ENCODE measurements at places on chromosomes 7 and 10. TPM values are rescaled to one million over a fixed set of nuclear protein-coding genes. Genes with fewer than 3 reads are reported as not detected.

DNA sequence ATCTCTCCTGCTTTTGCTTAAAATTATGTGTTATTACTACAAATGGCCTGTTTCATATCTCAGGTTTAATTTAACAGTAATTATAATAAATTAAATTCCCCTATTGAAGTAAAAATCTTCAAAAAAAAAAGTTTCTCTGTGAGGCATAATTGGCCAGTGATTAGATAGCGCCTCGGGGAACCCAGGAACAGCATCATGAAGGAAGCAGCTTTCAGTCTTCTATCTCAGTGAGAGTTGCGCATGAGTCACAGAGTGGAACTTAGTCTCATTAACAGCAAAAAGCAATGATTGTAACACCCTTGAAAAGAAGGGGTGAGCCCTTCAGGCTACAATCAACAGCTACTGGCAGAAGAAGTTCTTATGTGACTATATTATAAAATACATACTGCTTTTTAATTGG, 506.2 kb upstream of the ZWINT start:
- DNase-seq, result no peak

DNA sequence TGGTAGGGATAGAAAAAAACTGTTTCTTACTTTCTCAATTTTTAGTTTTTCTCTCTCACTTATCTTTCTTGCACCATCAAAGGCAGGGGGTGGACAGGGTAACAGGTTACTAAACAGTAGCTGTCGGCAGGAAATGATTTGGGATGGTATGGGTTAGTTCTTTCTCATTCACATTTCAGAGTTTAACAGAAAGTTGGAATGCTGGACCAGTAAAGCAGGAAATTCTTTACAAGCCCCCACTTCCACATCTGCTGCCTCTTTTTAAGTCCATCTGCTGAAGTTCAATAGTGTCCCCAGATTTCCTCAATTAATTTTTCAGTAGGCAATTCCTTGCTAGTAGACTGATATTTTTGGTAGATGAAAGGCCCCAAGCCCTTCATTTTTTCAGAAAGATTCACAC, 23.3 kb downstream of the TWIST1 start:
- no peak for DNase-seq

GRCh38 chr10:78915190-78915518, 153.6 kb upstream of the ZMIZ1 start:
- DNase-seq, result no peak

DNA sequence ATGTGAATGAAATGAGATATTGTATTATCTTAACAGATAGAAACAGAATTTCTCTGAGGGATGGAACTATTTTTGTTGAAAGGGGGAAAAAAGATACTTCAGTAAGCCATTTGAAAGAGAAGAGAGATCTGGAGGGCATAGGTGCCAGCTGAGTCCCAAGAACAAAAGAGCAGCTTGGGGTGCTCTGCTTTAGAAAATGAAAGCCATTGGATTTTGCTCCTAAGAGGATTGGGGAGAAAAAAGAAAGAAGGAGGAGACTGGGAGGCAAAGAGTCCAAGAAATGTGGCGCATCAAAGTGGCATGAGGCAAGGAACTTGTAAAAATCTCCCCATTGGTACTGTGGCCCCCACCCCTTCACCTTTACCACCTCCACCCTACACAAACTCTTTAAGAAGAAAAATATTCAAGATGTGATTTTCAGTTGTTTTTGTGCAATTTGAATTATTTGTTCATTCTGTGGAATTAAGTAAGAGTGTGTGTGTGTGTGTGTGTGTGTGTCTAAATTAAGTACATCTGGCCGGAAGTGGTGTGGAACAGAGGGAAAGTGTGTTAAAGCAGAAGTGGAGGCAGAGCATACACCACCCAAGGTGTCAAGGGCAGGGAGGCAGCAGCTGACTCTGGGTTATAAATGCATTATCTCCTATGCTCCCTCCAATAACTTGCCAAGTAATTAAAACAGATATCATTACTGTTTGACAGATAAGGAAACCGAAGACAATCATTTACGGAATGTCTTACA, 9.9 kb upstream of the GNAI1 start:
- no peak for DNase-seq

Gene DHX32
- total RNA-seq, result 12.1 TPM

All from activated CD8-positive, alpha-beta memory T cell treated with anti-CD3 and anti-CD28 coated beads, Interleukin-2, amount 10 ng/mL, durations not matched to agents 7 days and 5 days (primary cell).